ENCODE measurements at places on chromosomes 3 and 15.

DNA sequence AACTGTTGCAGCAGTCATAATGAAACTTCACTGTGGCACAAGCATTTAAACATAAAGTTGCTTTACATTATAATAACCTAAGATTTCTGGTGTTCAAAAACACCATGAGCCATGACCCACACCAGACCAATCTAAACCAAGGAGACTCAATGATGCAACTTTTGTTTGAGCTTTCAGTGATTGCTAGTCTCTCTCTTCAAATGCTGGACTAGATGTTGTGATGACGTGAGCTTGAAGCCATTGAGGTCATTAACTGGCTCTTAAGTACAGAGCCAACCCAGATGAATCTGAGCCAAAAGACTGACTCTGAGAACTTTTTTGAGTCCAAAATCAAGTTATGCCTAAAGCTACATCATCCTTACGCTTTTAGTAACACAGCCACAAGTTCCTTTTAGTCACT, 36.5 kb downstream of the ATR start:
- DNase-seq: no peak

DNA sequence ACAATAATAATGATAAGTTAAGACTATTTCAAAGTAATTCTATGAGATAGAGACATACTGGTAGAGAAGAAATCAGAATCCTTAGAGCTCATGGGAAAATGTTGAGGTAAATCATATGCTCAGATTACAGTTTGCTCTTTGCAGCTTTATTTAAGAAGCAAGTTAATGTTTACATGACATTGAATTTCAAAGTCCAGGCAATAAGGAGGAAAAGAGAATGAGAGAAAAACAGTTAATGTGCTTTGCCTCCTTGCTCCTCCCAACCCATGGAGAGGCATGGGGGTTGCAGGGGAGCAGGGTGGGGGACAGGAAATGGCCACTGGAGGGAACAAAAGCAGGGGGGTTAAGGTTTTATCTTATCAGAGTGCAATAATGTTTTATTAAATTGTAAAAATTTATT, 42.2 kb upstream of the ZBTB38 start:
- no peak for DNase-seq

- DNase-seq: no peak
Measured at GRCh38 chr15:83753872-83754493, 100.1 kb downstream of the ADAMTSL3 start.

DNA sequence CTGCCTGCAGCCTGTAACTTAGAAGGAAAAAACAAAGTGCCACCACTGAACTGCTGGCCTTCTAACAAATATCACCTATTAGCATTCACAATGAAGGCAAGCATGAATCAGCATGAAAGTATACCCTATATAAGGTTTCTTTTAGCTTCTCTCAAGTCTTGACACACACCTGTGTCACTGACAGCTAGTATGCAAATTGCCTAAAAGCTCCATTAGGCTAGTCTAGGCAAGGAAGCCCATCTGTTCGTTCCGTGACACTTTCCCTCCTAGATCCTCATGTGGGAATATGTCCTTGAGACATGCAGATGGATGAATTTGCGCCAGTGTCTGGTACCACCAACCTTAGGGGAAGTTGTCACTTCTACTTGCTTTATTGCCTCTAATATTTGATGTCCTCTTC, 129.3 kb downstream of the RBMS3 start:
- DNase-seq: no peak

DNA sequence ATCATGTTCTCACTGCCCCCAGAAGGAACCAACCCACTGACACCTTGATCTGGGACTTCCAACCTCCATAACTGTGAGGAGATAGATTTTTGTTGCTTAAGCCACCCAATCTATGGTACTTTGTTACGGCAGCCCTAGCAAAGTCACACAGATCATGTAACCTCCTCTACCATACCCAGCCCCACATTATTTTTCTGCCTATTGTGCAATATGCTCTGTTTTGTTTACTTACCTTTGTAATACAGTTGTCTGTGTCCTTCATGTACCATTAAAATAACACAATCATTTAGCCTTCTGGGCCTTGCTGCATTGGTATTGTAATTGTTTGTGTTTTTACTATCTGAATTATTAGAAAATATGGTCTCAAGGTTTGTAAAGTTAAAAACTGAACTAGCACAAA, 16.1 kb downstream of the NDN start:
- DNase-seq: no peak

DNA sequence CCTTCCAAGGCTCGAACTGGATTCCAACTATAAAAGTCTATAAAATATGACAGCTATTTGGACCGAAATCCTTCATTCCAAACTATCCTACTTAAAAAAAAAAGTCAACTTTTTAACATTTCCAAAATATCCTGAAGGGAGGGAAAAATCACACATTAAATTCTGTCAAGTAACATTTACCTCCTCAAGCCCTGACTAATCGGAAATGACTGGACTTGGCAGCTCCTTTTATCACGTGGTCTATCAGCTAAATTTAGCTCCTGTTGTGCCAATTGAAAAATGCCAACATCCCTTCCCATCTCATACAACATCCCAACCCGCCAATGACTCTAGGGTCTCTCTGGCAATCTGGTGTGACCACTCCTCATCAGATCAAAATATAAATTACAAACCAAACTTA, 297.9 kb downstream of the FHIT start:
- no peak for DNase-seq

- no peak for DNase-seq
Measured at GRCh38 chr15:88878720-88879184, 16.6 kb downstream of the HAPLN3 start.

DNA sequence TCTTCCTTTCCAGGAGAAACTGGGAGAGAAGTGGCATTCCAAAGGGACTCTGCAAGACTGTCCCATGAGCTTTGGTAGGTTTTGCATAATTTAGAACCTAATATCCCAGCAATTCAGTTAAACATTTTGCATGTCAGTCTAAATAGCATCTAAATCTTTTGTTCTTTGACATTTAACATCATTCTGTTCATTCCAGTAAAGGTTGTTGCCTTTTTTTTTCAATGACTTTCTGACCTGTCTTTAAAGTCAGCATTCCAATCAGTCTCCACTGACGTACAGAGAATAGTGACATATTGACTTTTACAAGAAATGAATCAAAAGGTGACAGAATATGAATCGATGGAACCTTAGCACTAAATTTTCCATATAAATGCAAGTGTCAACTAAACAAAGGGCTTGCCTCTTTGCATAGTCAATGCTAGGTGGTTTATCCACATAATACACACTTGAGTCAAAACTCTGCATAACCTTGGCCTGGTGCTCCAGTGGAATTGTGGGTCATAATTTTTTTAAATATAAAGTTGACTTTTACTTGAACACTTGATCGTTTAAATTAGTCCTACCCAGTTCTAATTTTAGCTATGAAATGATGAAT, 370.1 kb downstream of the CNTN6 start:
- DNase-seq: no peak

GRCh38 chr3:44529927-44530326, 25.1 kb upstream of the ZKSCAN7 start:
- no peak for DNase-seq
